NCI-H2029 treated with DMSO at 0.1 percent for 48 hours (cell line): ENCODE measurements at places on chromosomes 4 and X.

GRCh38 chrX:115363372-115363771, 73.9 kb downstream of the LUZP4 start:
- no peak for DNase-seq

GRCh38 chr4:45621971-45622370, 501.9 kb downstream of the GABRG1 start:
- DNase-seq, result no peak

GRCh38 chrX:21305799-21306336, 68.3 kb upstream of the CNKSR2 start:
- DNase-seq, result no peak

- no peak for DNase-seq
Observed at GRCh38 chrX:134684956-134685355, 26.7 kb upstream of the PLAC1 start.

GRCh38 chr4:157363360-157363759, 142.8 kb downstream of the GRIA2 start:
- no peak for DNase-seq

DNA sequence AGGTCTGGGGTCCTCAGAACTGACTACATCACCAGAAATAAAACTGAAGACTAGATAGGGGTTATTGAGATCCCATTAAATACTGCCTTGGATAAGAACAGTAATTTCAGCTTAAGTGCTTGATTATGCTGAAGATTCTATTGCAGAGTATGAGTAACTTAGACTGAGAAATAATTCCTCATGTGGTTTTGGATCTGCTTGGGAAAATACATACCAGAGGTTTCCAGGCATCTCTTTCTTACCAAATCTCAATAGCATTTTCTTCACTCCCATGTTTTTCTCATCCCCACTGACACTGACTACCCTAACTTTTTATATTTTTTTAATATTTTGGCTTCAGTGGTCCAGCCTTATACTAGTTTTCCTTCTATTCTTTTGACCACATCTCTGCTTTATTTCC, 92.0 kb upstream of the TEX13D start:
- DNase-seq, result no peak
